T-helper 1 cell (primary cell): ENCODE measurements at places on chromosomes 16 and 17.

- DNase-seq = no peak
These were observed 3.9 kb downstream of the CRHR1 start for GRCh38 chr17:45788057-45788456.

- no peak for DNase-seq
These were observed 469 bp upstream of the MSLN start for GRCh38 chr16:760065-760464.

GRCh38 chr17:40782450-40782849, at the start of gene KRT27:
TSS of gene KRT27 (minus strand) at chr17:40782550. CDS start at chr17:40782493, 57 bp downstream.
- no peak for DNase-seq

GRCh38 chr17:40471846-40472732, 28.8 kb downstream of the IGFBP4 start:
- no peak for DNase-seq

DNA sequence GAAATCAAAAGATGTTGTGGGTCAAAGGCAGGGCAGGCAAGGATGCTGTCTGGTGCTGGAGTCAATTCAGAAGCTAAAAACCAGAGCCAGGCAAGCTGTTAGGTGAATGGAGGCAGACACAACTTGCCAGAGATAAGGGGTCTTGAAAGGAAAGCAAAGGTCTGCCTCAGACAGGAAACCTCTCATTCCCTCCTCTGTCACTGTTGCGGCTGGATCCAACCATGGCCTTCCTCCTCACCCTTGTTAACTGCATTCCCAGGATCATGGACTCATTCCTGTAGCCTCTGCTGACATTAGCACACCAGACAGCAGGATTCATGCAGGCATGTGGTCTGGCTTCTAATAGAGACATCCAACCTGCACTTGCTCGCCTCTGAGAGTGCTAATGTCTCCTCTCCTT, 186.7 kb upstream of the HS3ST3A1 start:
- no peak for DNase-seq

GRCh38 chr17:50774225-50774803, 7.0 kb upstream of the ANKRD40CL start:
- DNase-seq = no peak
